HL-60 (cell line): ENCODE measurements at places on chromosomes 2 and 18.

- DNase-seq: no peak
These were observed 128.7 kb downstream of the XIRP2 start for GRCh38 chr2:167017021-167017420.

DNA sequence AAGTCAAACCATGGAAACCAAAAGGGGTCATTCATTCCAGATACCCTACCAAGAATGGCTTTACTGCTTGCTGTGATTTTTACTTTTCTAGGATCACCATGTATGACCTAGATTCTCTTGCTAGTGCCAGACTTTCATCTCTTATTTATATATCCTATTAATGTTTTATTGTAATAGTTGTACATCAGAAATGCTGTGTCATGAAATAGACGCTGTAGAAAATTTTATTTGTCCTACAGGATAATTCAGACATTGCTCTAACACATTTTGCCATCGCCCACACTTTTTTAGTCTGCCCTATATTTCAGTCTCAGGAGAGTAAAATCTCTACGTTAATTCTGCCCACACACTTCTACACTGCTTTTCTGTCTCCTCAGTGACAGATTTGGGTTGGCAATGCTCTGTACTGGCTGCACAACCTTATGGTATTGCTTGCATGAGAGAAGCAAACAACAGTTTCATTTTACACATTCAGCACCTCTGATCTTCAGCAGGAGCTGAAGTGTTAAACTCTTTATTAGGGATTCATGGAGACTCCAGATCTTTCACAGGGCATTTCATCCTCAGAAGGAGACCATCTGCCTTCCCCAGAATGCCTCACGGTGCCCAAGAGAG lies 871.8 kb upstream of the CHAC2 start:
- DNase-seq: no peak

GRCh38 chr2:32189011-32189410 lies 23.3 kb downstream of the SLC30A6 start:
- no peak for DNase-seq

DNA sequence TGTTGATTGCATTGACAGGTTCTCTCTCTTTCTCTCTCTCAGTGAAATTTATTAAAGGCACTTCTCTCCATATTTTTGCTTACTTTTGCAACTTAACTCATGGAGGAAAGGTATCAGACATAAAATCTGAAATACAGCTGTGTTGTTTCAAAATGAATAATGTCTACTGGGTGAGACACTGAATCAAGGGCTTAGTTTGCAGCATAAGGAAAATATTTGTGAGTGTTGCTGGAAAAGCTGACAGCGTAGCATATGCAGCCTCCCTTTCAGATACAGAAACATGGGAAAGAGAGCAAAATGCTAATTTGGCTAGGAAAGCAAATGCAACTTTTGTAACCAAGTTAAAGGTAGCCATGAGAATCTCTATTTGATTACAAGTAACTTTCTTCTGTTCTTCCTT lies 81.5 kb upstream of the COL3A1 start:
- DNase-seq: no peak

- no peak for DNase-seq
These were observed 176.9 kb upstream of the SESTD1 start for GRCh38 chr2:179441551-179441950.

GRCh38 chr2:202036601-202037037 lies 3.0 kb downstream of the FZD7 start:
- no peak for DNase-seq

DNA sequence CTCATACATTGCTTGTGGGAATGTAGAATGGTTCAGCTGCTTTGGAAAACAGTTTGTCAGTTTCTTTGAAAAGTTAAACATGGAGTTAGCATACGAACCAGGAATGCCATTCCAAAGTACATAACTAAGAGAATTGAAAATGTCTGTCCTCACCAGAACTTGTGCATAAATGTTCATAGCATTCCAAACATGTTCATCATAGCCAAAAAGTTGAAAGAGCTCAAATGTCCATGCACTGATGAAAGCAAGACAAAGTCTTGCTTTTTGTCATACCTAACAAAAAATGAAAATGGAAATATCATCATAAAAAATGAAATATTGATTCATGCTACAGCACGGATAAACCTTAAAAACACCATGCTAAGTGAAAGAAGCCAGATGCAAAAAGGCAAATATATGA lies 408.8 kb upstream of the UBE2E3 start:
- DNase-seq: no peak

DNA sequence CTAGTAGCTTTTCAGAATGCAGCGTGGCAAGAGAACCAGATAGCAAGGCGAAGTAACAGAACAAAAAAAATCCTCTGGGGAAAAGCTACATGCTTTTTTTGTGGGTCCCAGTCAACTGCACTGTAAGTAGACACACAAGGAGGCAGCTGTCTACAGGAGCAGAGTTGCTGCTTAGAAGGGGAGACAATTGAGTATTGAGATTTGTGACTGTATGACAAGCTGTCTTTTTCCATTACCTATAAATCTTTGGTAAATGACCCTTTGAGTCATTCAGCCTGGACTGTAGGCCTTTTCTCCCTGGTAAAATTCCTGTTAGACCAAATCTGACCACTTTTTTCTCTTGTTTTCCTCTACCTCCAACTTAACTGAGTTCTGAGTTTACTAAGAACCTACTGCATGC lies 144.1 kb upstream of the FOSL2 start:
- no peak for DNase-seq

GRCh38 chr2:176130957-176131847 lies 1.7 kb downstream of the HOXD8 start:
- DNase-seq: no peak

- no peak for DNase-seq
These were observed 277.5 kb upstream of the ZSWIM2 start for GRCh38 chr2:187126247-187127005.

GRCh38 chr18:56825878-56826277 lies 174.7 kb downstream of the WDR7 start:
- no peak for DNase-seq

- DNase-seq: no peak
These were observed 543.4 kb downstream of the IRS1 start for GRCh38 chr2:226256237-226256636.

DNA sequence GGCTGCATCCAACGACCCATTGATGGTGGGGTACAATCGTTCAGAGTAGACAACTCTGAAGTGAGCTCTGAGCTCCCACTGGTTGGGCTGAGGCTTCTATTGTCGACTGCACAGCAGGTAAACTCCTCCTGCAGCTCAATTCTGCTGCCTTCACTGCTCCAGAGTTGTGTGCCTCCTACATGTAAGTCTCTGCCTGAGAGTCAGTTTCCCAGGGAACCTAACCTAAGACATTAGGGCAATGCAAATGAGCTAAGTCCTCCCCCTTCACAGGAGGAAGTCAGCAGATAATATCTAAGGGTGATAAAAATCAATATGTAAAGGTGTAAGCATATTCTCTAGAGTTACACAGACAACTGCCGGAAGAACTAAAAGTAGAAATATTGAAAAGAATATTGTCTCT lies 22.5 kb upstream of the ACYP2 start:
- no peak for DNase-seq

GRCh38 chr2:62741954-62742722 lies 36.6 kb downstream of the EHBP1 start:
- DNase-seq: no peak

- peak; percentile 94 for DNase-seq
These were observed 2.0 kb upstream of the CAPN10 start for GRCh38 chr2:240584486-240585031.

DNA sequence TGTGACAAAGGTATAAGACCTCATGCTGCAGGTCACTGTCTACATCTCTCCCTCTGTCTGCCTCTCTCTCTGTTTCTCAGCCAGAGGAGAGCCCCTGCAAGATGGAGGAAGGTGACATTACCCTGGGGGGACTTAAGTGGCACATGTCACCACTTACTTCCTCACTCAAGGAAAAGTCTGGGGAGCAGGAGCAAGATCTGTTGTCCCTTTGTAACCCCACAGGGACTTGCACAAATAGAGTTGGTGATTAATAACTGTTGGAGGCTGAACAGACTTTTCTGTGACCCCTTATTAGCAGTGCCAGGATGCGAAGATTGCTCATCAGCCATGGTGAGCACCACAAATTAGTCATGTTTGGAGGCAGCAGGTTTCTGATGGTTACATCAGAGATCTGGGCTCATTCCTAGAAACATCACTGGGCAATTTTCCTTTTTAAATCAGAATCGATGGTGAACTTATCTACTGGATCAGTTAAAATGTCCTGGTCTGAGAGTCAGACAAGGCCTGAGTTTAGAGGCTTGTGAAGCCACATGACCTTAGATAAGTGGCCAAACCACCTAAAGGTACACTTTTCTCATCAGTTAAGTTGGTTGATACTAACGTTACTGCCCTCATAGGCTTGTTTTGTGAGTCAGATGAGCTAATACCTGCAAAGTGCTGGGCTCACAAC lies 81.2 kb upstream of the LTBP1 start:
- DNase-seq: no peak

DNA sequence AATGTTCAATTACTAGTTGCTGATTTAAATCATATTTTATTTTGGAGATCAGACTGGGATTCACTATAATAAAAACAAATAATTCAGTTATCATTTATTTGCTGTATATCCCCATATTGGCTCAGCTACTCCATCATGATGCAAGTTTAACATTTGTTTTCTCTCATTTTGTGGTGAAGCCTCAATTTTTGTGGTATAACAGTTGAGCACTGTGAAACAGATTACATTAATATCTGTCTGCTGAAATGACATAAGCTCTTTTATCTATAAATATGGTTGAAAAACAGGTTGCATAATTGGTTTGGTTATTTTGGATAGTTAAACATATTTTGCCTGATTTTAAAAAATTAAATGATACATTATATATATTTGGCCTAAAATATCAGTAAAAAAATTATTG lies 67.7 kb downstream of the DPP4 start:
- no peak for DNase-seq

DNA sequence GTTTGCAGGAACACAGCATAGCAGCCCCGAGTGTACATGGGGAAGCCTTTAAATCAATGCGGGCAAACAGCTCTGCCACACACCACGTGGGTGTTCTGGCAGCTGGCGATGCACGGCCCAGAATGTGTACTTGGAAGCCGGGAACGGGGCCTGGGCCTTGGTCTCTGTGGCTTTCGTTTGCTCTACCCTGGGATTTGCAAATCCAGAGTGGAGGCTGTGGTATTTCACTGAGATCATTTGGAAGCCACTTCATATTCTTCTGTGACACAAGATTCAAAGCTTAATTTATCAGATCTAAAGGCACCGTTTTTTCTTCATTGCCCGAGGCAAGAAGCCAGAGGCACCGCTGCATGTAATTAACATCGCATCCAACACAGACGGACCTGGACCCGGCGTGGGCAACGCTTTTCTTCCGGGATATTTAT lies 246.3 kb upstream of the MYT1L start:
- DNase-seq: no peak

- DNase-seq: no peak
These were observed 9.9 kb upstream of the CTLA4 start for GRCh38 chr2:203857656-203858055.

DNA sequence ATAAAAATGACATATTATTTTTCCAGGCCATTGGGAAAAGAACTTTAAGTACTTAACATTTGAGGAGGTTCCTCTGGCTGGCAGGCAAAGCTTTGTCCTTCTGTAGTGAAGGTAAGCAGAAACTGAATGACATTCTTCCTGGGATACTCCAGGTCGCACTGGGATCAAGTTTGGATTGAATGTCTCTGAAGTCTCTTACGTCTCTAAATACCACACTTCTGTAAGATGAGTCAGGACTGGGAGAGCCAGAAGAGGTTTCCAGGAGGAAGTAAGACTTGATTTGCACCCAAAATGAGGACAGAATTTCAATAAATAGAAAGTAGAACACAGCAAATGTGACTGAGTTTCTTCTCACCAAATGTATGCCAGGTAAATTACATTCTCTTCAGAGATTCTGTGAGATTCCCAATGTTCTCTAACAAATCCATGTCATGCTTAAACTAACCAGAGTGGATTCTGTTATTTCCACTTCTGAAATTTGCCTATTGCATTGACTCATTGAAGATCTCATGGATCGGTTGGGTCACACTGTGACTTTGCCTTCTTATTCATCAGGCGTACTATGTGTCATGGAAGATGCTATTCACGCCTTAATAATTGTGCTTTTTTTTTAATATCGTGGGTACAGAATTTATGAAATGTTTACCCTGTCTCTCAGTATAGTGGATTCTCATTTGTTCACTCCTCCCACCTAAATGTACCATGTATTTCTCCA lies 25.5 kb upstream of the VIT start:
- DNase-seq: no peak

DNA sequence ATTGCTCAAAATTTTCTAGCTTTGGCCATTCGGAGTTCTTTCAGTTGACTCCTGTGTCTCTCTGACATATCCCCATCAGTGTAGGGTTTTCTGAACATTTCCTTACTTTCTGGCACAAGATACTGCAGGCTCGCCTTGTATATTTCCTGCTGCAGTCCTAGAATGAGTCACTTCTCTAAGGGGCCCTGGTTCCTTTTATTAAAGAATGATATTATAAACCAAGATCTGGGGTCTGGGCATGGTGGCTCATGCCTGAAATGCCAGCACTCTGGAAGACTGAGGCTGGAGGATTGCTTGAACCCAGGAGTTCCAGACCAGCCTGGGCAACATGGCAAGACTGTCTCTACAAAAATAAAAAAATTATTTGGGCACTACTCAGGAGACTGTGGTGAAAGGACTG lies 3.0 kb upstream of the RPL37A start:
- no peak for DNase-seq

- DNase-seq: no peak
These were observed 98.7 kb upstream of the ST3GAL5 start for GRCh38 chr2:85987266-85988174.

DNA sequence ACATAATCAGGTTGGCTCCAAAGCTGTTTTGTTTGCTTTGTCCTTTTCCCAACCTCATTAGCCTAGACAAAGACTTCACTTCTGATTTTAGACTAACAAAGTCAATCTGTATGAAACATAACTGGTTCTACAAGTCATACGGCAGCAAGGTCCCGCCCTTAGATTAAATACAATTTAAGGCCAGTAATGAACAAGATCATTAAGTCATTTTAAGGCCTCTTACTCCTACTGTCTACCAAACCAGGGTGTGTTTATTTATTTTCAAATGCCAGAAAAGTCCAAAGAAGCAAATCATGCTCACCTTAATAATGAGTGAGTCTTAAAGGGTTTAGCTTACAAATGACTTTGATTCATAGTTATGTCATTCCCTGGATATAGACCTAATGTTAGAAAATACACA lies 148.4 kb upstream of the ACVR2A start:
- no peak for DNase-seq

DNA sequence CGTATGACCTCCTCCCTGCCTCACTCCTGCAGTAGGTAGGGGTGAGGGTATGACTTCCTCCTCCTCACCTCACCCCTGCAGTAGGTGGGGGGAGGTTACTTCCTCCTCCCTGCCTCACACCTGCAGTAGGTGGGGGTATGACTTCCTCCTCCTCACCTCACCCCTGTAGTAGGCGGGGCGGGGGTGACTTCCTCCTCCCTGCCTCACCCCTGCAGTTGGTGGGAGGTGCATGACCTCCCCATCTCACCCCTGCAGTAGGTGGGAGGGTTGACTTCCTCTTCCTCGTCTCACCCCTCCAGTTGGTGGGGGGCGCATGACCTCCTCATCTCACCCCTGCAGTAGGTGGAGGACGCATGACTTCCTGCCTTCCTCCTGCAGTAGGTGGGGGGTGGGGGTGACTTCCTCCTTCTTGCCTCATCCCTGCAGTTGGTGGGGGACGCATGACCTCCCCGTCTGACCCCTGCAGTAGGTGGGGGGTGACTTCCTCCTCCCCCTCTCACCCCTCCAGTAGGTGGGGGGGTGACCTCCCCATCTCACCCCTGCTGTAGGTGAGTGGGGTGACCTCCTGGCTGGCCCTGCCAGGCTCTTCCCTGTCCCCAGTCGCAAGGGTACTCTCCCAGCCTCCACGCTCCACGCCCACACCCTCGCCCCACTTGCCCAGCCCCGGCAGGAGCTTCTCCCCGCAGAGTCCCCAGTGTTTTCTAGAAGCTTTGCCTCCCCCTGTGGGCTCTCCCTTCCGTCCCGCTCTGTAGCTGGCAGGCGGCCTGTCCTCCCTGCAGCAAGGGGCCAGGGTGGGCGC lies 39.3 kb downstream of the TSHZ1 start:
- peak; percentile 95 for DNase-seq
